Femur (tissue), 1 donor: ENCODE measurements at places on chromosomes 2 and 18.

- no peak for DNase-seq
Measured at GRCh38 chr2:133175926-133176325, 392.3 kb downstream of the NCKAP5 start.

GRCh38 chr2:42025151-42025582 lies 22.7 kb upstream of the PKDCC start:
- DNase-seq: peak; percentile 81

DNA sequence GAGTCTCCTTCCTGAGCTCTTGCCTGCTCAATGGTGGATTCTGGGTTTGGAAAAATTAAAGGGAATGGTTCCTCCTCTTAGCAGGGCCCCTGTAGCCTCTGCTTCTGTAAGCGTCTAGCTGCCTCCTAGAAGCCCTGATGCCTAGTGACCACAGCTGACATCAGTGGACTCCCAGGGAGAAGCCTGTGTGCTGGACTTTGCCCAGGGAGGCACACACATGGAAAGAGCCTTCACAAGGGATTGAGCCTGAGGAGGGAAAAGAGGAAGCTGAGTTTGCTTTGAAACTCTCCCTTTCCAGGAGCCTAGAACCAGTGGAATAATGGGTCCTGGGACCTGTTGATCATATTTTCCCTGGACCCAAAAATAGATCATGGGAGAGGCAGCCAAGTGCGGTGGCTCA lies 1.4 kb upstream of the CFAP65 start:
- DNase-seq: no peak

- DNase-seq: no peak
Measured at GRCh38 chr18:41850781-41851180, 104.3 kb upstream of the PIK3C3 start.
